Kidney epithelial cell (primary cell): ENCODE measurements at places on chromosomes 1 and 21. TPM values are rescaled to one million over a fixed set of nuclear protein-coding genes. Genes with fewer than 3 reads are reported as not detected.

The GPR37L1 gene
- total RNA-seq = 0.04 and 0.07 TPM in 2 replicates

The DMBX1 gene
- total RNA-seq = 0.04 TPM in 1 of 2 replicates, not detected in the other

The PSMG1 gene
- 37.1 and 52.6 TPM in 2 replicates for total RNA-seq

The MRPS21 gene
- 56.8 and 66.7 TPM in 2 replicates for total RNA-seq

The OPRD1 gene
- total RNA-seq = 0.21 and 0.34 TPM in 2 replicates

The PARS2 gene
- 10.8 and 11.5 TPM in 2 replicates for total RNA-seq

The KCNN3 gene
- 0.04 and 0.34 TPM in 2 replicates for total RNA-seq

The ANXA9 gene
- 0.21 and 1.3 TPM in 2 replicates for total RNA-seq

The DDOST gene
- total RNA-seq = 327 and 347 TPM in 2 replicates

The TNFSF4 gene
- total RNA-seq = 0.62 and 1.3 TPM in 2 replicates

DNA sequence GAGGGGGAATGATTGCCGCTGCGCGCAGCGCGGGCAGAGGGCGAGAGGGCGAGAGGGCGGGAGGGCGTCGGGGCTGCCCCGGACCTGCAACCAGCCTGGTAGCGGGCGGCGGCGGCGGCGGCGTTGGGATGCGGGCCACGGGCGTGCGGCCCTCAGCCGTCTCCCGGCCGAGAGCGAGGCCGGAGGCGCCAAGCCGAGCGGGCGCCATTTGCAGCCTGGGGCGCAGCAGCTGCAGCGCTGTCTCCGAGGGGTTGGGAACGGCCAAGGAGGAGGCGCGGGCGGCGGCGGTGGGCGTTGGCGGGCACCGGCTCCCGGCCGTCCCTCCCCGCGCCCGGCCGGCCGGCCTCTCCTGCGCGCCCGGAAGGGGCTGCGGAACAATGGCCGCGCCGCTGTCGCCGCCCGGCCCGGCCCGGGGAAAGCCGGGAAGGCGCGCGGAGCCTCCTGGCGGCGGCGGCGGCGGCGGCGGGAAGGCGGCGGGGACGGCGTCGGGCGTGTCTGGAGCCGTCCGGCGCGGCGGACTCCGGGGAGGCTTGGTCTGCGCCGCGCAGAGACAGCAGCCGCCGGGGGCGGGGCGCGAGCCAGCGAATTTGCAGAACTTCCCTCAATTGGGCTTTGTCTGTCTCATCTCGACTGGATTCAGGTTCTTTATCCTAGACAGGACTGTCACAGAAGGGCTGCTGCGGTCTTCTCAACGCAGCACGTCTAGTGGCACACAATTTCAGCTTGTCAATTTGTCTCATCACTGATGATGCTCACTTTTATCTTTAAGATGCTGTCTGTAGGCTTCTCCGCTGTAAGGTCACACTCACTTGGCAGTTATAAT lies 35.7 kb downstream of the ZBTB8B start:
- DNase-seq = no peak

- no peak for DNase-seq
Observed at GRCh38 chr1:73065339-73066041, 783.2 kb upstream of the NEGR1 start.

DNA sequence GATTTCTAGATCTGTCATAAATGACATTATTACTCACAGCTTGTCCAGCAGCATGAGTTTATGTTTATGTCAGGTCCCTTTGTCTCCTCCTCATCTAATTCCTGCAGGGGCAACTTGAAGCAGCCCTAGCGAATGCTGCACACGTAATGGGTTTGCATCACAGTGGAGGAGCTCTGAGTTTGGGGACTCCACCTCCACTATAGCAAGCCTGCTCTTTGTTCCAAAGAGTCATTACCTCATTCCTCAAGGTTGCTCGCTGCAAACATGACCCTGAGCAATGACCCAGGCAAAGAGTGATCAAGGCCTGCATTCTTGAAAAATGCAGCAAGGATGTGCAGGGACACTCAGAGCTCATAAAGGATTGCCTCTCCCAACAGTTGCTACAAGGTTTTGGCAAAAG lies 261.9 kb downstream of the HHIPL2 start:
- no peak for DNase-seq

- no peak for DNase-seq
Observed at GRCh38 chr1:59022799-59023198, 239.0 kb upstream of the JUN start.

GRCh38 chr1:215566556-215567490 lies at the start of gene KCTD3:
TSS of gene KCTD3 (plus strand) at chr1:215567304. CDS start at chr1:215567686, 382 bp downstream.
- DNase-seq = no peak

DNA sequence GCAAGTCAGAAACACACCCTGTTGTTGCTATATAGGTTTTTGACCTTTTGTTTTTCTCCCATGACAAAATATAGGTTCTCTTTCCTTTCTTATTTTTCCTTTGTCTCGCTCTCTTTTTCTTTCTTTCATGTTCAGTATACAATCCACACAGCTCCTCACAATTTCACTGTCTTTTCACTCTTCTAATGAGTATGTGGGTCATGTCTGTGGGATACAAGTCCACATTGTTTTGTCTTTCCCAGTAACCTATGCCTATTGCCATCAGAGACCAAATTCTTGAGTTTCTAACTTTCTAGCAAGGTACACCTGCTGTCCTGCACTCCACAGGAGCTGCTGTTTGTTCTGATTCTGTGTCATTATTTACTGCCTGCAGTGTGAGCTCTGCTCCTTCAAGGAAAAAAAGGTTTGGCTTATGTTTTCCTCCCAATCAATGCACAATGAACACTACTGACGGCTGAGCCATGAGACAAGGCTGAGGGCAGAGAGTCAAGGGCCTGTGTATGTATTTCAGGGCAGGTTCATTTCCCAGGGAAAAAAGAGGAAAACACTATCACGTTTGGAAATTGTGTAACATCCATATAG lies 453.8 kb downstream of the NEGR1 start:
- no peak for DNase-seq

DNA sequence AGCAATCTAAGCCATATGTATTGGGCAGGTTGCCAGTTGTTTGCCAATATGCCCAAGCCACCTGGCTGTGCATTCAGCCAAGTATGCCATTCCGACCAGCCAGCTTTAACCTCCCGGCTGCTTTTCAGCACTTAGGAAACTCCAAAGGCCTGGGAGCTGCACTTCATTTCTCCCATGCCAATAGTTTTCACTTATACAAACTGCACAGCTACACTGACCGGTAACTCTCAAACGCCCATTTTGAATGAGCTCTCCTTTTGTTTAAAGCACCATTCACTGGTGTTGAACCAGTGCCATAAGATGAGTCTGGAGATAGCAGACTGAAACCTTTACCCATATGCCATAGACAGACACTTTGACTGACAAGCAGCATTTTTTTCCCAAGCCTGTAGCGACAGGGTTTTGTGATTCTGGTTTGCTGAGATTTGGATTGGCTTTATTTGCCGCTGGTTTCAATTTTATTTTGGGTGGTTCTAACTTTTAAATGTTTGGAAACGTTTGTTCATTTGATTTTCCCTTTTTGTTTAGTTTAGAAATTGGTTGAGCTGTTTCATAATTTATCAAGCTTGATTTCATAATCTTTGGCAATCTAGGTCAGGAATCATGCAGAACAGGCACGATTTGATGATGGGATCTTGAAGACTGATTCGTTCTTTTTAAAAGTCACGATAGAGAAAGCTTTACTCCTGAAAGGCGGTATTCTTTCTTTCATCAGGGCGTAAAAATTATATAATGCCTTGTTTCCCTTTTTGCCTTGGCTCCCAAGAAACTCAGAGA lies 144.6 kb downstream of the NFIA start:
- no peak for DNase-seq

DNA sequence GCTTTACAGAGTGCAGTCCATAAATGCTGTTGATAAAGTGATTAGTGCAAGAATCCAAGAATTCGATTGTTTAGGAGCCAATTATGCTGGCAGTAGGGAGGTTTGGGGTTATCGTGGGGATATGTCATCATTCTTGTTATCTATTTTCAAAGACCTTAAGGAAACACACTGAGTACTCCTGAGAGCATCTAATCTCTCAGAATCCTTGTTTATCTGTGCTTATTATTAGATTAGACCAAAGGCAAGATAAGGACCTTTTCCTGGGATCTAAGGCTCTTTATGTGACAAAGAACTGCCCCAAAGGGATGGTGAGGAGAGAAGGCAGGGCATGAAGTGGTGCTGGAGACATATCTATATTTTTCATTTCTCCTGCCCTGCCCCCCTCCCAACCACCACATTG lies 139.1 kb downstream of the TSEN15 start:
- DNase-seq = no peak

GRCh38 chr1:30452925-30453324 lies 270.5 kb downstream of the MATN1 start:
- DNase-seq = no peak

DNA sequence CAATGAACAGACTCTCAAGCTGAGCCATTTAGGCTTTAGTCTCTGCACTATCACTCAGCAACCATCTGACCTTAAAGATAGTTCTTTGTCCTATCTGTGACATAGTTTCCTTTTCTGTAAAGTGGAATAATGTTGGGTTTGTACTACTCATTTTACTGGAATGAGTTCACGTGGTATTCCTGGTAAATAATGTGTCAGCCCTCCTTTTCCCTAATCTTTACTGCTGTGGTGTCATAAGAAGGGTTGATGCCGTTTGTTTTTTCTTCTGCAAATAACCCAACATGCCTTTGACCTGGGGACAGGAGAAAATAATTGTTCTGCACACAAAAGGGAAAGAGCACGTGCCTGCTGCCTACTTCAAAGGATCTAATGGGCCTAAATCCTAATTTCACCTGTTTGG lies 297.8 kb downstream of the BRINP3 start:
- no peak for DNase-seq

DNA sequence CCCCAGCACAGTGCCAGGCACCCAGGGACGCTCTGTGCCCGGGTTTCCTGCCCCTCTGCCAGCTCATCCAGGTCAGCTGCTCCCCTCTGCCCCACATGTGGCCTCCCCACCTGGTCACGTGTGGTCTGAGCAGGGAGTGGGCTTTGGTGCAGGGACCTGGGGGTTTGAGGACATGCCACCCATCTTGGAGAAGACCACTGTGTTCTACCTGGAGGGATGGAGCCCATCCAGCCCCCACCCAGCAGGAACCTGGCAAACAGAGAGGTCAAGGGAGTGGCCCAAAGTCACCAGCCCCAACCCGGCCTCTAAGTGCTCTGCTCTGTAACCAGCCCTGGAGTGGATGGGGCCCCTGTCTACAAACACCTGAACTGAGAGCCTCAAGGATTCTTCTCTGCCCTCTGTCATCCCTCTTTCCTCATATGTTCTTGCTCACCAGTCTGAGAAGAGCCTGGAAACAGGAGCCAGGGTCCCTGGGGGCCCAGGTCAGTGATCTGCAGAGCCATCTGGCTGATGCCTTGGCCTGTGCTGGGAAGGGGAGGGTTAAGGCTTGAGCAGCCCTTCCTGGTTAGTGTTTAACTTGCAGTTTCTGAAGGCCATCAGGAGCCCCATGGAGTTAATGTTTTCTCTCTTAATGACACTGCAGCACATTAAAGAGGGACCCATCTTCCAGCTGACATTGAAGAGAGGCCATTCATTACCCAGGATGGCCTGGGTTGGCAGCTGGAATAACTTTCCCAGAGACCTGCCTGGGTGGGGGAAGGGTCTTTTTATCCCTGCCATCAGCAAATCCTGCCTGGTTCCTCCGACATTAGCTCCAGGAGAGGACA lies 235.4 kb downstream of the PTPRU start:
- DNase-seq = no peak

DNA sequence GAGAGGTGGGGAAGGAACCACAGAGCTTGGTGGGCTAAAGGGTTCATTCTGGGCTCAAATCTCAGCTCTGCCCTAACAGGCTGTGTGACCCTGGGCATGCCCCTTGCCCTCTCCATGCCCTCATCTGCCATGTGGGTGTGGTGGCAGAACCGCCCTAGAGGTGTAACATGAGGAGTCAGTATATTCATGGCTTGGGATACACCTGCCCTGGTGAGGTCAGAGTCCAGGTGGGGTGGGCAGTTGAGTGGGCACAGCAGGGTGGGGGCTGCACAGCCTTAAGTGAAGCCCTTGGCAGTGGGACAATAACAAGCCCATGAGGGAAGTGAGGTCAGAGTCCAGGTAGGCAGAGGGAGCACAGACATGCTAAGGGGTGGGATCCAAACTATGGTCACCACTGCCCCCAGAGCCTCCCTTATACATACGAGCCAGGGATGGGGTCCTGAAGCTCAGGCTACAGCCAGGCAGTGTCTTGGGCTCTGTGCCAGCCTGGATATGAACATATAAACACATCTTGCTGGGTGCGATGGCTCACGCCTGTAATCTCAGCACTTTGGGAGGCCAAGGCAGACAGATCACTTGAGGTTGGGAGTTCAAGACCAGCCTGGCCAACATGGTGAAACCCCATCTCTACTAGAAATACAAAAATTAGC lies 59.0 kb upstream of the EFHD2 start:
- no peak for DNase-seq

- DNase-seq = no peak
Observed at GRCh38 chr1:32256473-32257226, 5.6 kb downstream of the LCK start.

DNA sequence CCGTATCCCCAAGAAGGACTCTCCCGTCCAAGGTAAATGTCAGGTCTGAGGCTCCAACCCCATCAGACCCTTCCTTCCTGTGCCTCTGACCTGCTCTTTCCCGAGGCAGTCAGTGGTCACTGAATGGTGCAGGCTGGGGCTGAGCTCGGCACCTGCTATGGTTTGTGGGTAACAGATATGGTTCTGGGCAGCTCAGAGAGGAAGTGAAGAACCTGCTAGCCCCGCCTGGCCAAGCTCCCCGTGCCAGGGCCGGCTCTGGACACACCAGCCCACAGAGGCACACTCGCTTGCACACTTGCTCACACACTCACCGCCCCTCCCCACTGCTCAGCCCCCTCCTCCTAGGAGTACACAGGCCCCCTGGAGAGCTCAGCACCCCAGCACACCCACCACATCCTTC lies 16.4 kb downstream of the NCMAP start:
- no peak for DNase-seq

GRCh38 chr1:15975805-15976680 lies at the start of gene ZBTB17:
TSS of gene ZBTB17 (minus strand) at chr1:15976101. CDS start at chr1:15948495, 27,606 bp downstream.
- peak; percentile 64 for DNase-seq

DNA sequence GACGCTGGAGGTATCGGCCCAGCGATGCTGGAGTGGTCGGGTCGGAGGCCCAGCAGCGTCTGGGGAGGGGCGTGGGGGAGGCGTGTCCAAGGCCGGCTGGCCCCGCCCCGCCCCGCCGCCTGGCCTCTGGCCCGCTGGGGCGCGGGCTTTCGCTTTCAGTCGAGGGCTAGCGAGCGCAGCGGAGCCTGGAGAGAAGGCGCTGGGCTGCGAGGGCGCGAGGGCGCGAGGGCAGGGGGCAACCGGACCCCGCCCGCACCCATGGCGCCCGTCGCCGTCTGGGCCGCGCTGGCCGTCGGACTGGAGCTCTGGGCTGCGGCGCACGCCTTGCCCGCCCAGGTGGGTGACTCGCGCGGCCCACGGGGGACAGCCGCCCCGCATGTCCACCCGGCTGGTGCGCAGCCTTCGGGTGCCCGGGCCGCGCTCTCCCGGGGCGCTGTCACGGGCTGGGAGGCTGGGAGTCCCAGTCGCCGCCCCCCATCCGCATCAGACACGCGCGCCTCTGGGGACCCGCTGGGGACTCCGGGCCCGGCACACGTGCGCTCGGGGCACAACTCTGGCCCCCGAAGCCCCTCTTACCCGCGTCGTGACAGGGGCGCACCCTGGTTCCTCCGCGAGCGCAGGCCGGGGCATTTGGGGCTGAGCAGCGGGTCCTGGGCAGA lies at the start of gene TNFRSF1B:
Gene TNFRSF1B, plus strand, starts transcription at position 158 of the 659 bp plus-strand sequence. Its CDS starts 101 bp downstream, at position 259.
- no peak for DNase-seq

- no peak for DNase-seq
Observed at GRCh38 chr1:2530513-2531361, 674 bp upstream of the HES5 start.

GRCh38 chr1:201539561-201540431 lies 869 bp downstream of the NAV1 start:
- no peak for DNase-seq
